H4 (cell line): ENCODE measurements at places on chromosomes 7 and 10. TPM values are rescaled to one million over a fixed set of nuclear protein-coding genes. Genes with fewer than 3 reads are reported as not detected.

DNA sequence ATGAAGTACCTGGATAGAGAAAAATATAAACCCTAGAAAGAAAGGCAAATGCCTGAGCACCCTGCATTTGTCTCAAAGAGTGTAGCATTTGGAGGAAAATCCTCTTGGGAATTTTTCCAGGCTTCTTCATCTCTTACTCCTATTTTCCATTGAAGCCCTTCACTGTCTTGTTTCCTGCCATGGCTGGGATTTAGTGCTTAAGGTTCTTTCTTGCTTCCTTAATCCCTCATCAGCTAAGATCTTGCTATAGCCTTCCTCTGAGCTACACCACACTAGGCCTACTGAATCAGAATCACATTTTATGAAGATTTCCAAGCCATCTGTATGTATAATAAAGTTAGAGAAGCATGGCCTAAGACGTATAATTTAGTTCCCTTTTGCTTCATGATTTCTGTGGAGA is 97.5 kb upstream of the PHYHIPL start:
- peak; percentile 34 for DNase-seq

SFTPD gene
- not detected in 2 replicates for total RNA-seq

TEX47 gene
- total RNA-seq: not detected in 2 replicates

UCN3 gene
- total RNA-seq: not detected in 2 replicates

MSMB gene
- total RNA-seq: not detected in 2 replicates
